Stimulated activated CD8-positive, alpha-beta memory T cell treated with anti-CD3 and anti-CD28 coated beads, Interleukin-15, amount 100 ng/mL, for 1 hour (primary cell): ENCODE measurements at places on chromosomes 3 and 15.

DNA sequence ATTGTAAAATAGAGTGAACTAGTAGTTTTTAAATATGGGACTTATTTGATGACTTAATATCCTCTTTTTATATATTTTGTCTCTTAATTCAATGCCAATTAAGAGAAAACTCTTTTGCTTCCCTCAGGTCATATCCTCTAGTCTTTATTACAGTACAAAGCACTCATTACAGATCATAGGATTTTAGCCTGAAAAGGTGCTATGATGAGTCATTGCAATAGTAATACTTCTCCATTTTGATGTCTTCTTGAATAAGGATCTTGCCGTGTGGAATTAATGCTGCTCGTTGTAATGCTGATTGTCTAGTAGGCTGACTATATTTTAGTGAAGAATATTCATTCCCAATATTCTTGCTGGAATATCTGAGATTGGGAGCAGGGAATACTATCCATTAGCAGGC, 612.2 kb upstream of the GOLIM4 start:
- DNase-seq: no peak

GRCh38 chr15:51023499-51023898, 71.2 kb downstream of the TNFAIP8L3 start:
- no peak for DNase-seq

DNA sequence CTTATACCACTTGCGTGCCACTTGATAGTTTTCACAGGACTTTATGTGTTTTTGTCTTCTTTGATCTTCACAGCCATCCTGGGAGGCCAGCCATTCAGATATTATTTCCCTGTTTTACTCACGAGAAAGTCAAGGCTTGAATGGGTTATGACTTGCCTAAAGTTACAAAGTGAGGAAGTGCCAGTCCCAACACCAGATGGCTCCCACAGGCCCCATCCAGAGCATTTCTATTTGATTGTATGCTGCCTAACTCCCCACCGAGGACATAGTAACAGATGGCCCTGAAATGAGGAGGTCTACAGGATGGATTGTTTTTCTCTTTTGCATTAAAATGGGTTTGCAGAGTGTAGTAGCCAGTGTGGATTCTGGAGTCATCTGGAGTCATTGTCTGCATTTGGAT, 74.5 kb downstream of the SPTSSB start:
- no peak for DNase-seq

DNA sequence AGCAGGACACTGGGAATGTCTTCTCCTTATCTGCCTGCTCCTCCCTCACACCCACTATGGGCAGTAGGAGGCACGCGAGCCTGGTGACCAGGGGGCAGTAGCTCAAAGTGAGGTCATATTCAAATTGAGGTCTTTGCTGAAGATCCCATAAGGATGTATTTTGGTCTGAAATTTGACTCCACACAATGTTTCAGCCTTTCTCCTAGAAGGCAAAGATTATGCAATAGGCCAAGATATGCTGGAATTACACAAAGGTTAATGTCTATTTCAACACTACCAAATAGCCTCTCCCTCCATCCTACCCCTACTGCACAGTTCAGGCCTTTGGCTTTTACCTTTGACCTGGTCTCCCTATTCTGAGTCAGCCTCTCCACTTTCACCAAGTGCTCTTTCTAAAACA, 203.0 kb downstream of the TIGIT start:
- no peak for DNase-seq

- DNase-seq: no peak
These were observed 100.7 kb upstream of the PTPRG start for GRCh38 chr3:61460636-61461035.

- no peak for DNase-seq
These were observed 9.2 kb upstream of the ACSBG1 start for GRCh38 chr15:78243491-78243941.

DNA sequence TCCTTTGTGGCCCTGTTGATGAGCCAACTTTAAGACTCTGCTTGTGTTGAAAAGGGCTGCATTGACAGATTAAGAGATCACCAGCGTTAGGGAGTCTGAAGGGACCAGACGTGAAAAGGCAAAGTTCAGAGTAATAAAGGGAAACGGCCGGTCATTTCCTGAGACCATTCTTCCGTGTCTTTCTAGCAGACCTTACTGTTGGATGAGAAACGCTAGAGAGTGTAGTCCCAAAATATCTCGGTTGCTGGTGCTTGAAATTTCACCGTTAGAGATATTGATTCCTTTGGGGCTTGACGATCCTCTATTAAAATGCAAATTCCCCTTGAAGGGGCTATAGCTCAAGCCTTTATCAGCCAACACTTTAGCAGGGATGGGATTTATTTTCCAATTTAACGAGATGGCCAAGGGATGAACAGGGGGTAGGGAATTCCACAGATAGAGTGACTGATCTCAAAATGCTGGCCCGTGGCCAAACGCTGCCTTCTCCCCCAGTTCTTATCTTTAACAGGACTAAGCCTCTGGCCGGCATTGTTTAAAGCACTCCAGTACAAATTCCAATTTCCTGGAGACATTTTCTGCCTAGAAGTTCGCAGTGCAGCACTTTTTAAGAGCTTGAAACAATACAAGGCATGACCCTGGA, 250.4 kb downstream of the TJP1 start:
- no peak for DNase-seq

- DNase-seq: no peak
These were observed 4.2 kb upstream of the RFC4 start for GRCh38 chr3:186810336-186810996.

DNA sequence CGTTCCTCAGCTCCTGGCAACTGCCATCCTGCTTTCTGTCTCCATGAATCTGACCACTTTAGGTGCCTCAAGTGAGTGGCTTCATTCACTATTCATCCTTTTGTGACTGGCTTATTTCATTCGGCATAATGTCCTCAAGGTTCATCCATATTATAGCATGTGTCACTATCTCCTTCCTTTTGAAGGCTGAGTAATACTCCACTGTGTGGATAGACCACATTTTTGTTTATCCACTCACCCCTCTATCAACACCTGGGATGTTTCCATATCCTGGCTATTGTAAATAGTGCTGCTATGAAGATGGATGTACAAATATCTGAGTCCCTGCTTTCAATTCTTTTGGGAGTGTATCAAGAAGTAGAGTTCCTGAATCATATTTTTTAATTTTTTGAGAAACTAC, 98.8 kb downstream of the ADAMTS17 start:
- no peak for DNase-seq

DNA sequence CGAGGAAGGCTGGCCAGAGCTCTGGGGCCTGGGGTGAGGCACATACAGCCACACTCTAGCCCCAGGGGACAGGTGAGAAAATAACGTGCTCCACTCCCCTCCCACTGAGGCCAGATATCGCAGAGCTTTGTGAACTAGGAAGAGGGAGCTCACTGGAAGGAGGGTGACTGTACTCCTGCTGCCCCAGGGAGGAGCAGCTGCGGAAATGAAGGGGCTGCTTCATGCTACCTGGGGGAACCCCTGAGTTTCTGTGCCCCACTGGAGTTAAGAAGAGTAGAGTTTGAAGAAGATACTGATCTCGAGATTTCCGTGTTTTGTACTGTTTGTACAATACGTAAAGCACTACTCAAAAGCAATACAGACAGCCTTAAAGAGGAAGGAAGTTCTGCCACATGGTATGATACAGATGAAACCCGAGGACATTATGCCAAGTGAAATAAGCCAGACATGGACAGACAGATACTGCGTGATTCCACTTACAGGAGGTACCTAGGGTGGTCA, 44.6 kb downstream of the CMTM6 start:
- no peak for DNase-seq

DNA sequence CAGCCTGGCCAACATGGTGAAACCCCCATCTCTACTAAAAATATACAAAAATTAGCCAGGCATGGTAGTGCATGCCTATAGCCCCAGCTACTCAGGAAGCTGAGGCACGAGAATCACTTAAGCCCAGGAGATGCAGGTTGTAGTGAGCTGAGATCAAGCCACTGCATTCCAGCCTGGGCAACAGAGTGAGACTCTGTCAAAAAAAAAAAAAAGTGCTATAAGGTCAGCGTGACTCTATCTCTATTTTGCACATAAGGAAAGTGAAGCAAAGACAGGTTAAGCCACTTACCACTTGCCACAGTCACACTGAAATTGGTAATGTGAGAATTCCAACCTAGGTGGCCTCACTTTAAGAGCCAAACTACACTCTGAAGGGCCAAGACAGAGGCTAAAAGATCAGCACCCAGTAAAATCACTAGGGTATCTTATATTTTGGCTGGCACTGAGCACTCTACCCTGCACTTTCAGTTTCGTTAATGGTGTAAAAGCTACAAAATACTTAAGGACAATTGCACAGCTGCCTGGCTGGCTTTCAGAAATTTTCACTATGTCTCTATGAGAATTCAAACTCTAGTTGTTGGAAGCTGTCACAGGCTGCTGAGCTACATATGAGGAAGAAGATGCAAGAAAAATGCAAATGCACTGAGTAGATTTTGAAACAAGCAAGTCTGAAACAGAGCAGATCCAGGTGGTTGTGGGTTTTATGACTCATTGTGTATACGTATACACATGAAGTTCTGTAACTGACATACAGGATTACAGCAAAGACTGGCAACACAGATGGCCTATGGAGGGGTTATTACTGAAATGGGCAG, 32.7 kb downstream of the TRANK1 start:
- no peak for DNase-seq

- no peak for DNase-seq
These were observed 139.0 kb upstream of the RBMS3 start for GRCh38 chr3:29141918-29142275.

- no peak for DNase-seq
These were observed 6.7 kb upstream of the FETUB start for GRCh38 chr3:186633481-186633880.

GRCh38 chr15:51243774-51244173, 94.6 kb downstream of the CYP19A1 start:
- no peak for DNase-seq

DNA sequence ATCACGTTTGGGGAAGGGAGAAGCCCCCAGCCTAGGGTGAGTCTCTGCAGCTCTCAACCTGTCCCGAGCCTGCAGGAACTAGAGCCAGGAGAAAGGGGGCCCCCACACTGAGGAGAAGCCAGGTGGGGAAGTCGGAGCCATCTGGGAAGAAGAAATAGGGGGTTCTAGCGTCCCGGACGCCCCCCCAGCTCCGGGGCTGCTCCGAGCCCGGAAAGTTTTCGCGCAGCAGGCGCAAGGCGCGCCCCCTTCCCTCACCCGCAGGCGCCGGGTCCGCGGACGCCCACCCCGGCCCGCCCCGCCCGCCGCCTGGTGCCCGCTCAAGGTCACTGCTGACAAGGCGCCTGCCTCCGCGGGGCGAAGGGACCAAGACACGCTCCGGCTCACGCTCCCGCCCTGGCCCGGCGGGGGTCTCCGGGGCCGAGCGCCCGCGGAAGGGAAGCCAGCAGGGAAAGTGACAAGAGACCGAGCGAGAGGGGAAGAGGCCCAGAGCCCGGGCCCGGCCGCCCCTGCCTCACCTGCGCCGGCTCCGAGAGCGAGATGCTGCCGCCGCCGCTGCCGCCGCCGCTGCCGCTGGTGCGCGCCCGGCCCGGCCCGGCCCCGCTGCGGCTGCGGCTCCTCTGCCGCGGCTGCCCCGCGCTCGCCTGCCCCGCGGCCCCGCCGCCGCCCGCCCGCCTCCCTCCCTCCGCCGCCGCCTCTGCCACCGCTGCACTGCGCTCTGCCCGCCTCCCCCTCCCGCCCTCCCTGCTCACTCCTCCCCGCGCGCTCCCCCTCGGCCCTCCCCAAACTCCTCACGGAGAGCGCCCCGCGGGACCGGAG, 108.4 kb upstream of the SLC6A11 start:
- no peak for DNase-seq

DNA sequence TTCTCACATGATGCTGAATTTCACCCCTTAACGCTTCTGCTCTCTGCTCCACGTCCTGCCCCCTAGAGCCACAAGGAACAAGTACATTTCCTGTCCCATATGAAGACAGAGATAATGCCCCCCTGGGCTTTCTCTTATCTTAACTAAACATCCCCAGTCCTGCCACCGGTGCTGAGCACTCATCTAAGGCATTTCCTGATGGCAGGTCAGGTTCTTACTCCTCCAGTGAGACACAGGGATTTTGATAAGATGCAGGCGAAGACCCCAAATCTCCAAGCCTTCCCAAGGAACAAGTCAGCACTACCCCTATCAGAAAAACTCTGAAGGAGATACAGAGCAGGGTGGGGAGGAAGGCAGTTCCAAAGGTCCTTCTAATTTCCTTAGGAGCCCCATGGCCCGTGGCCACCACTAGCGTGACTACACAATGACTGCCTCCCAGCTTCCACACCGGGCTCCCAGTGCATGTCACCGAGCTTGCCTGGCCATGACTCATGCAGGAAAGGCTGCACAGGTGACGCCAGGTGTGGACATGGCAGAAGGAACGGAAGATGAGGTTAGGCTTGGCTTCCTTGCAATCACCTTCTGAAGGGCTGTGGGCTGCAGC, 152.9 kb downstream of the XXYLT1 start:
- no peak for DNase-seq

DNA sequence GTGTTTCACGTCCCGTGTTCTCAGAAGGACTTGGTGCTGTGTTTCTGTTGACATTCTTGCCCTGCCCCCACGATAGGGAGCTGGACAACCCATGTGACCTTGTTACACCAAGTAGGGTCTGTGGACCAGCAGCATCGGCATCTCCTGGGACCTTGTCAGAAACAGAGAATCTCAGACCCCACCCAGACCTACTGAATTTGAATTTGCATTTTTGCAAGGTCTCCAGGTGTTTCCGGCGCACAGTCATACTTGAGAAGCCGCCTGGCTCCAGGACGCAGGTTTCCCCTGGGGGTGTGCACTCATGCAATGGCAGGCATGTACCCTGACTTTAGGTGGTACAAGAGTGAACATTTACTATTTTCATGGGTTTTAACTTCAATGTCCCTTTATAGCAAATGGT, 117.9 kb downstream of the TLE3 start:
- DNase-seq: no peak

DNA sequence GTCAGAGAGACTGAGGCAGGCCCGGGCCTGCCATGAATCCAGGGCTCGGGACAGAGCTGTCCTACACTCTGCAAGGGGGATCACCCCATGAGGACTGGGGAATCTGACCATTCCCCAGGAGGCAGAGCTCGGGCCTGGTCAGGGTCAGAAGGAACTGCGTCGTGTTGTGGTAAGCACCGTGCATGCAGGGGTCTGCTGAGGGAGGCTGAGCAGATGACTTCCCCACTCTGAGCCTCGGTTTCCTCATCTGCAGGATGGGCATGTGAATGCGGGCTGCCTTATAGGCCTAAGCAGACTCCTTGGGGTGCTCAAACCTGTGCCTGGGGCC, 61.6 kb upstream of the IQSEC1 start:
- no peak for DNase-seq

- no peak for DNase-seq
These were observed 84.9 kb downstream of the TBC1D2B start for GRCh38 chr15:77992356-77993222.

DNA sequence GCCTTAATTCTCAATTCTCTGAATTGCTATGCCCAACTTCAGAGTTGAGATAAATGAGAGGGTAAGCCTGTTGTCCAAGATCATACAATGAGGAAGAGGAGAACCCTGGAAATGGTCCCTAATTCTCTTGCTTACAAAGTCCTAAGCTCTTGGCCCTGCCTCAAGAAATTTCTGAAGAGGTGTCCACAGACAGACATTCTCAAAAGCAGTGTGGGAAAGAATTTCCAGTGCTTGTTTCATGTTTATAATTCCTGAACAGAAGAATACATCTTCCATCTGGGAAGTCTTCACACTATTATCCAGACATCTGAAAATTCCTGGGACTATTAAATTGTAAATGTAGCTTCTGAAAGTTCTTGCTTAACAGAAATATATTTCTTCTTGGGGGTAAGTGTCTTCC, 166.8 kb upstream of the LRTM1 start:
- no peak for DNase-seq
